NCI-H510A (cell line): ENCODE measurements at places on chromosomes 11 and 22.
A peak's percentile ranks its signal among the peaks of the same experiment; 100 is the strongest.

DNA sequence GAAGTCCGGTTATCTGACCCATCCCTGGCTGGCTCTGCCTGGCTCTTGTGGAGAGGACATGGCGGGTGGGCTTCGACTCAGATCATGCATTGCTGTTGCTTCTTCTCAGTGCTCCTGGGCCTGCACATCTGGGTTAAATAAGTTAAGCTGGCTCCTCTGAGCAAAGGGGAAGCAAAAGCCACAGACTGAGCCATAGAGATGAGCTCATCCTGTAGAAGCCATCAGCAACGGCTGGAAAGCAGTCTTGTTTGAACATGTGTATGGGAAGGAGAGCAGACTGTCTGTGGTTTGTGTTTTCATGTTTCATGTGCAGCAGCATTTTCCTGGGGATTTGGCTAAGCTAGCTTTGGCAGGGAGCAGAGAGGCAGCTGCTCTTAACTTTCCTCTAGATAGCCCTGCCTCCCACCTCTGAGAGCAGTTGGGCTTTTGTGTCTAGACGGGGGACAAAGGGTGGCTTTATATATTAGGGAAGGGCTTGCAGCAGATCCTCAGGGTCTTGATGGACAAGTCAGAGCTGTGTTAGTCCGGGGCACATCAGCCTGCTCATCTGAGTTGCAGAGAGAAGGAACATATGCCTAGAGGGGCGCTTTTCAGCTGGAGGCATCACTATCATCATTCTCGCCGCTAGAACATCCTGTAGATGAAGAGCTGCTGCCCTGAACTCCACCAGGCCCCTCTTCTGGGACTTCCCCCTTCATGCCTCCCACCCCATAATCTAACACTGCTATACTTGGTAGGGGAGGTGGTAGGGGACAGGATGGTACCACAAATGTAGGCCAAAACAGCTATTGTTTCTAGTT lies 14.9 kb downstream of the DCPS start:
- DNase-seq = no peak

GRCh38 chr11:111582881-111583280 lies 19.4 kb upstream of the SIK2 start:
- no peak for DNase-seq

- DNase-seq = no peak
Observed at GRCh38 chr11:96254087-96254486, 88.9 kb downstream of the MAML2 start.

DNA sequence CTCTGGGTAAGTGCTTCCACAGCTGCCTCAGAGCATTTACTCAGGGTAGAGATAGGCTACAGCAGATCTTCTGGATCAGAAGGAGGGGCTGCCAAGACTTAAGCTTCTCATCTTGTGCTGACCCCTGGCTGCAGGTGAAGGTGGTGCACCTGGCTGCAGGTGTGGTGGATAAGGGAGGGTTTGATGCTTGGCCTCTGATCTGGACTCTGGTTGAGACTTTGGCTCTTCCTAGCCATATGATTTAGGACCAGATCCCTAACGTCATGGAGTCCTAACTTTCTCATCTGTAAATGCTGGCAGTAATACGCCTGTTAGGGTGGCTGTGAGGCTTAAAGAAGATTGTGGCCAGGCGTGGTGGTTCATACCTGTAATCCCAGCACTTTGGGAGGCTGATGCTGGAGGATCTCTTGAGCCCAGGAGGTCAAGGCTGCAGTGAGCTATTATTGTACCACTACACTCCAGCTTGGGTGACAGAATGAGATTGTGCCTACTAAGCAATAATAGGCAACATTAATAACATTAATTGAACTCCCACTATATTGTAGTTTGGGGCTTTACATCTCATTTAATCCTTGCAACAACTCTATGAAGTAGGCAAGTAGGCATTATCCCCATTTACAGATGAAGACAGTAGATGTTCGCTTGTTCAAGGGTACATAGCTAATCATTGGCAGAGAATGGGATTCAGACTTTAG lies 10.7 kb downstream of the DTX4 start:
- no peak for DNase-seq

DNA sequence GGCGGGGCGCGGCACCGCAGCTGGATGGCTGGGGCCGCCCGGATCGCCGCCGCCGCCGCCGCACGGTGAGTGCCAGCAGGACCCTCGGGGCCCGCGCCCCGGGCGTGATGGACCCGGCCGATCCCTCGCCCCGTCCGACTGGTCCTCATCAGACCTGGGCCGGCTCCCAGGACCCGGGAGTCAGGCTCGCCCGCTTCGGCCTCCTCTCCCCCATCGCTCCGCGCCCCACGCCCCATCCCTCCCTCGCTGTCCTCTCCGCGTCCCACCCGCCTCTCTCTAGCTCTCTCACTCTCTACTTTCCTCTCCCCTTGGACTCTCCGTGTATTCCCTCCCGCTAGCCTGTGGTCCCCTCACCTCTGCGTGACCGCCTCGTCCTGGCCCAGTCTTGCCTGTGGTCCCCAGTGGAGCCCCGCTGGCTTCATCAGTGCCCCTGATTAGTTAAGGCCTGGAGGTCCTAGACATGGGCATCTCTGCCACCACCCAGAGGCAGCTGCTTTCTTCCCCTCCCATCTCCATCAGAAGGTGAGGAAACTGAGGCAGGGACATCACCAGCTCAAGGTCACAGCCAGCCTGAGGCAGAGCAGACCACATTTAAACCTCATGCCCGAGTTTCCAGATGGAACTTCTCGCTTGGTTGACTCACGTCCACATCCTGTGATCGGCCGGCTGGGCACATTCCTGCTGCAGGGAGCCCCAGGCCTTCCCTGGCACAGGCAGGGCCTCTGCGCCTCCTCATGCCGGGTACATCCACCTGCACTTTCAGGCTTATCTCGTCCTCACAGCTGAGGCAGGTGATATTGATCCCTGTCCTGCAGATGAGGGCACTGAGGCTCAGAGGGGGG lies 429 bp downstream of the SLC39A13 start:
- no peak for DNase-seq

- DNase-seq = no peak
Observed at GRCh38 chr11:134587345-134587744, 175.3 kb upstream of the B3GAT1 start.

DNA sequence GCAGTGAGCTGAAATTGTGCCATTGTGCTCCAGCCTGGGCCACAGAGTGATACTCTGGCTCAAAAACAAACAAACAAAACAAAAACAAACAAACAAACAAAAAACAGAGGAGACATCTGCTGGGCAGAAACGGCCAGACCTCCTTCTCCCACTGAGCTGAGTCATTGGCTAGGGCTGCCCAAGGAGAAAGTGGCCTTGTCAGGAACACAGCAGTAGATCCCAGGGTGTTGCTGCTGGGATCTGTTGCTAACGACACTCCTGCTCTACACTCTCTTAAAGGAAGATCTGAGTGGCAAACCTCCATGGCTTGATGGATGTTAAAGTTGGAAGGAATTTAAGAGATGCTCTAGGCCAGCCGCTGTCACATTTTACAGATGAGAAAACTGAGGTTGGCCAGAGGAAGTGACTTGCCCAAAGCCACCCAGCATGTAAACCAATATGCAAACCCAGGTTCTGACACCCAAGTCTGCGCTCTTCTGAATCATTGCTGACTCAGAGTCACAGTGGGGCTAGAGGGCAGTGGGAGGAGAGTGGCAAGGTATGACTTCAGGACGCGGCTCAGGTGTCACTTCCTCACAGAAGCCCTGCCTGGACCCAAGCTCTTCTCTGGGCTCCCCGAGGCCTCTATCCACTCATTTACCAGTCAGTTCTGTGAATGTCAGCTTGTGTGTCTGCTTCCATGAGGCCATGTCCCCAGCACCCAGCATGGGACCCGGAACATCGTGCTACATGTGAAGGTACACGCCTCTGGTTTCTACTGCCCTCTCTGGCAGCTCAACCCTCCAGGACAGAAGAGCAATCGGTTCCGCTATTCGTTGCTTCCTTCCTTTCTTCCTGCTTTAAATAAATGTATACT lies 11.3 kb upstream of the GDPD5 start:
- DNase-seq = no peak

DNA sequence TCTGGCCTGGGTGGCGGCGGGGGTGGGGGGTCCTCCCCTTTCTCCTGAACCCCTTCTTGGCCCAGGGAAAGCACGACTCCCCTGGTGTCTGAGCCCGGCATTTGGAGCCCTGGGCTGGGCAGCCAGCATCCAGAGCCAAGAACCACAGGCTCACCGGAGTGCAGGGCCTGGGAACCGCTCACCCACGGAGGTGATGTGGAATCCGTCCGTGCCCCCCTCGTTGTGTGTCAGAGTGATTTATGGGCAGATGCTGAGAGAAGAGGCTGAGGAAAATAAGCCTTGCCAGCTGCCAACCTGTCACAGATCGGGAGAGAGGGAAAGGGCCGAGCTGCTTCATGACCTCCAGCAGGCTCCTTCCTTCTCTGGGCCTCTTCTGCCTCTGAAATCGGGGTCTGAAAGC lies 33.7 kb downstream of the WNT11 start:
- DNase-seq = no peak

DNA sequence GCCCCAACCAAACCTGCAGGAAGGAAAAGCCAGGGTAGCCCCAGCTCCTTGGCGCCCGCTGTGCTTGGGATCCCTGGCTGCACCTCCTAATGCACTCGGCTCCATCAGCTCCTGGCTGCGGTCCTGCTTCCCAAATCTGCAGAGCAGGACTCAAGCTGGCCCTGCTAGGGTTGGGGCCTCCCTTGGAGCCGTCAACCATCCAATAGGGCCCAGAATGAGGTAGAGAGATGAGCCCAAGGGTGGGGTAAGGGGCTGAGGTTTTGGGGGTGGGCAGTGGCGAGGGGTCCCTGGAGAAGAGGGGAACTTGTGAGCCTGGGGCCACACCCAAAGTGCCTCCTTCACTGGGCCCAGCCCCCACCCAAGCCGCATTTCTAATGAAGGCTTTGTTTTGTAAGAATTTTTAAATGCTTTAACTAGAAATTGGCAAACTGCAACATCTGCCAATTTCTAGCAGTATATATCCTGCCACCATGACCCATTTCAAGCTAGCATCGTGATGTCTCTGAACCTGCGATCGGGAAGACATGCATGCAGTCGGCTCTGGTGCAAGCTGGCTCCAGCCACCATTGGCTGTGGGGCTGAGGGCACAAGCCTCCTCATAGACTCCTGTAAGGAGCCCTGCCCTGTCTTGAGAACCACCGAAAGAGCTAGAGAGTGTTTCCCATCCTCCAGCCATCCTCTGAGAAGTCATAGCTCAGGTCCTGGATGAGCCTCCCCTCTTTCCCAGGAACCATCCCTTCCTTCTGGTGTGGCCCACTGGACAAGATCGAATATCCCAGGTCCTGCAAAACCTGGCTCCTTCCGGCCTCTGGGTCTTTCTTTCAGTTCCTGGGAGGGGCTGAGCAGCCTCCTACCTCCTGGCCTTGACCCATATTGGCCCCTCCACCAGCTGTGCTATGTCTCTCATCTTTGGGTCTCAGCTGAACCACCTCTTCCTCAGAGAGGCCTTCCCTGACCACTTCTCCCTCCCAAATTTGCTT lies 15.5 kb downstream of the C1QTNF6 start:
- DNase-seq = no peak

DNA sequence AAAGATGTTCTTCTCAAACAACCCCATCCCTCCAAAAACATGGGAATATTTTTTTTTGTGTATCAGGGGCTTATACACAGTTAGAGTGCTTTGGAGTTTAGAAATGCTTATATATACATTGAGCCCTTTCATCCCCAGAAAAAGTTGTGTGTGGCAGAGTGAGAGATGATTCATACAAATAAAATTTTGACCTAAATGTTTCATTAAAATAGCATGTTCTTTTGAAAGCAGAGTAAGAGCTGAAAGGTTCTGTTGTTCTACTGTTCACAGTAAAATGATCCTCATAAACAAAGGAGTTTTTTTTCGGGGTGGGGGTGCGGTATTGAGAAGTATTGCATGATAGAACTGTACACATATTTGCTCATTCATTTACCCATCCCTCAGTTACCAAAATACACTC lies 512.4 kb downstream of the DLG2 start:
- no peak for DNase-seq

DNA sequence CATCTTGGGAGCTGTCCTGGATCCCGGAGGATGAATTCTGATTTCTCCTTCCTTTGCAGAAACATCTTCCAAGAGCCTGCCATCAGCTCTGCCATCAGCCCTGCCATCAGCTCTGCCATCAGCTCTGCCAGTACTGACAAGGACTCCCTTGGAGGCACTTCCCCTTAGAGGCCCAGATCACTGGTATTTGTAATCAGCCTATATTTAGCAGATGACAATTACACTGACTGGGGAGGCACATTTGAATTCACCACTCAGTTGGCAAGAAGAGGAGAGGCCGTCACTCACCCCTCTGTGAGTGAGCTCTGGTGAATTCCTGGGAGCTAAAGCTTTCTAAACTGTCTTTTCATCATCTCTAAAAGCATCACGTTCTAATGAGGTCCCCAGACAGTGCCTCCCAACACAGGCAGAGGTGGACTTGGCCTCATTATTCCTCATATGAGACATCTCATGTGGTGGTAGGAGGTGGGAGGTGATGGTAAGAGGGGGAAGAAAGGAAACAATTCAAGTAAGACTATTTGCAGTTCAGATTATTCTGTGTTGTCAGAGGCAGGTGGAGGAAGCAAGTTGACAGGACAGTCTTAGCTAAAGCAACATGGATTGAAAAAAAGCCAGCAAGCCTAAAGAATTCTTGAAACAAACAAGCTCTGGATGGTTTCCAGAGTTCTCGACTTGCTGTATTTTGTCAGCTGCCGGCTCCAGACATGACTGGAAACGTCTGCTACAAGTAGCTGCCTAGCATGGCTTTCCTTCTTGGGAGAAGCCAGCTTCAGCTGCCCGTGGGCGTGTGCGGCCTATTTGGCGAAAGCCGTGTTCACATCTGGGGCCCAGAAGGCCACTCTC lies 771.7 kb downstream of the TBC1D22A start:
- no peak for DNase-seq

GRCh38 chr11:109304159-109304558 lies 117.8 kb upstream of the C11orf87 start:
- DNase-seq = no peak

DNA sequence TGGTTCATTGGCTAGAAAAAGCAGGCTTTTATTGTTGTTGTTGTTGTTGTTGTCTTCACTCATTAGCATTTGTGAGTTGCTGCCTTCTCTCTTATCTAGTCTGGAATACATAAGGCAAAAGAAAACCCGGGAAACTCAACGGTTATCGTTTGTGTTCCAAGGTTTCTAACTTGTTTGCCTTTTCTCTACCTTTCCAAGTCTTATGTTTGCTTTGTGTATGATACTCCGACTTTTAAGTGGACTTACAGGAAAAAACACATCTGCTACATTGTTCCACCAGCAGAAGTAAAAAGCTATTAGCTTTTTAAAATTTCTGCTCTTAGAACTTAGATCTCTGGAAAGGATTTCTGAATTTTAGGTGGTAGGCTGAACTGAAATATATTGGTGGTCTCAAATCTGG lies 27.0 kb upstream of the HIKESHI start:
- no peak for DNase-seq

DNA sequence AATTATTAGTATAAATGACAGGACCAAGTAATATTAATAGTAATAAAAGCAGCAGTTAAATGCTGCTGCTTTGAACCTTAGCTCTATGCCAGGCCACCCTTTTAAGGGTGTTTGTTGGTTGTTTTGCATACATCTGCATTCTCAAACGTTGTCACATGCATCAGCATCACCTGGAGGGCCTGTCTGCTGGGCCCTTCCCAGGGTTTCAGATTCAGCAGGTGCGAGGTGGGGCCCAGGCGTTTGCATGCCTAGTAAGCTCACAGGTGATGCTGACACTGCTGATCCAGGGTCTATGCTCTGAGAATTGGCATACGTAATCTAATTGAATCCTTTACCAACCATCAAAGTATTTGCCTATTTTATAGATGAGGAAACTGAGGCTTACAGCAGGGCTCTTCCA lies 246.5 kb downstream of the CADM1 start:
- DNase-seq = peak; percentile 53

- no peak for DNase-seq
Observed at GRCh38 chr11:128519338-128519737, 68.0 kb downstream of the ETS1 start.
